Activated CD4-positive, alpha-beta T cell treated with anti-CD3 and anti-CD28 coated beads, Interleukin-2, Interleukin-4, amounts not matched to agents 100 ng/mL and 50 ng/mL, durations not matched to agents 16 hours and 8 hours (primary cell): ENCODE measurements at places on chromosomes 5 and 9.

DNA sequence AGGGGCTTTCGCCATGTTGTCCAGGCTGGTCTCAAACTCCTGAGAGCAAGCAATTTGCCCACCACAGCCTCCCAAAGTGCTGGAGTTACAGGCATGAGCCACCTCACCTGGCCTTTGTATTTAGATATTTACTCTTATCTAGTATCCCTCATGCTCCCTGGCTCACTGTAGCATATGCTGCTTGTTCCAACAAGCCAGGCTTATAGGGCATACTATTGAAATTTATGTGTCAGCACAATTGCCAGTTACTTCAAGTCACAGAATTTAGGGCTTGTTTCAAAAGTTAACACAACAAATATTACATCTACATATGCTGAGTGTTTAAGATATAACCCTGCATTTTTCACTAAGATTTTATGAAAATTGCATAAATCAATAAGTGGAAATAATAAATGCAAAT, 469.2 kb upstream of the ZNF608 start:
- DNase-seq: no peak

- DNase-seq: no peak
Observed at GRCh38 chr5:154557548-154557947, 79.5 kb upstream of the HAND1 start.

- DNase-seq: no peak
Observed at GRCh38 chr5:140607031-140607430, 25.9 kb downstream of the CD14 start.

DNA sequence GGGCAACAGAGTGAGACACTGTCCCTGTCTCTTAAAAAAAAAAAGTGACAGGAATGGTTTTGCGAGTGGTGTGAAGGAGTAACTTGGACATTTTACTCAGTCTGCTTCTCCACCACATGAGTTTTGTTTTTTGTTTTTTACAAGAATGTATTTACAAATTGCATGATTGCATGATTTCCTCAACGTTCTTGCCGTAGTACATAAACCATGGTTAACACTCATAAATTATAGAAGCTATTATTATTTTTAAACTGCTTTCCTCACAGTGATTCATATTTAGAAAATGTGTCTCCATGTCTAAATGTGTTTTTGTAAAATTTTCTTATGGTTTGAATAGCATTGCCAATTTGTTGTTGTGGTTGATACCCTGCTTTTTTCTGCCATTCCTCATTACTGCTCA, 220.0 kb downstream of the GOLPH3 start:
- no peak for DNase-seq

DNA sequence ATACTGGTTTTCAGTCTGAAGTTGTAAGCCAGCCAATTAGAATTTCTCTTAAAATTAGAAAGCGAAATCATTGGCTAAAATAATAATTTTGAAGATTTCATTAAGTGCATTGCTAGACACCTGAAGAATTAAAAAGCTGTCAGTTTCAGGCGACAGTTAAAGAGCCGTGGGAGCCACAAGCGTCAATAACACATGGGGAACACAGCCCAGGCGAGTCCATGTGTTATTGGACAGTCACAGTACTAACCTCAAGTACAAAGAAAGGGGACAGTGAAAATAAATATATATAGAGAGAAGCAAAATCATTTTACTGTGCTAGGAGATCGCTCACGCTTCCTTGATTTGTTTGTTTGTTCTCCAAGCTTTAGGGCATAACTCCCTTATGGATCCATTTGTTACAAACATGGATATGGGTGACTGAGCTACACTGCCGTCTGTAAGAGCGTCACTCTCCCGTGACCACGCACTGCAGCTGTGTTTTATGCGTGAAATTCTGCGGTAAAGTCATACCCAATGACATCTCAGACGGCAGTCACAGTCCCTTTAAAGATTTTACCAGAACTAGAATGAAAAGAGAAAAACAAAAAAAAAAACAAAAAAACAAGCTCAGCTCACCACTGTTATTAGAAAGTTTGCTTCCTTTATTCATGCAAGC, 83.2 kb downstream of the USP20 start:
- DNase-seq: no peak

DNA sequence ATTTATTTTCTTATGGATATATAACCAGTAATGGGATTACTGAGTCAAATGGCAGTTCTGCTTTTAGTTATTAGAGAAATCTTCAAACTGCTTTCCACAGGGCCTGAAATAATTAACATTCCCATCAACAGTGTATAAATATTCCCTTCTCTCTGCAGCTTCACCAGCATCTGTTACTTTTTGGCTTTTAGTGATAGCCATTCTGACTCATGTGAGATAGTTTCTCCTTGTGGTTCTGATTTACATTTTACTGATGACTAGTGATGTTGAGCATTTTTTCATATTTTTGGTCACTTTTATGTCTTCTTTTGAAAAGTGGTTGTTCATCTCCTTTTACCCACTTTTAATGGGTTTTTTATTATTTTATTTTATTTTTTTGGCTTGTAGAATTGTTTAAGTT, 1290.3 kb upstream of the CDH9 start:
- no peak for DNase-seq
